ENCODE measurements at places on chromosomes 2 and 18.

GRCh38 chr18:8081267-8081666 lies 514.2 kb downstream of the PTPRM start:
- DNase-seq = no peak

DNA sequence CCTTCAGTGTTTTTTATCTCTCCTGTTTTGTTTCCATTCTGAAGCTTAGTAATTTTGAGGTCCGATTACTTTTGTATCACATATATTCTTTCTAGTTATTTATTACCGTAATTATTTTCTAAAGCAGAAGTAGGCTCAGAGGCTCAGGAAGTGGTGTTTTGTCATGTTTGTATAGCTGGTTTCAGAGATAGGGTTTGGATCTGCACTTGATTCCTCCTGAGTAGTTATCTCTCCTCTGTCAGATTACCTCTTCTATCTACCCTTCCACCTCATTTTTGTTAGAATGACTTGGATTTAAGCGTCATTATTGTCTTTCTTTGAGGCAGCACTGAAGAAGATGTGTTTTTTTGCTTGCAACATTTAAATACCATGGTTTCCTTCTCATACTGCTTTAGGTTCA lies 95.4 kb downstream of the MTA3 start:
- DNase-seq = no peak

GRCh38 chr2:85449214-85449588 lies 30.7 kb downstream of the SH2D6 start:
- DNase-seq = no peak

DNA sequence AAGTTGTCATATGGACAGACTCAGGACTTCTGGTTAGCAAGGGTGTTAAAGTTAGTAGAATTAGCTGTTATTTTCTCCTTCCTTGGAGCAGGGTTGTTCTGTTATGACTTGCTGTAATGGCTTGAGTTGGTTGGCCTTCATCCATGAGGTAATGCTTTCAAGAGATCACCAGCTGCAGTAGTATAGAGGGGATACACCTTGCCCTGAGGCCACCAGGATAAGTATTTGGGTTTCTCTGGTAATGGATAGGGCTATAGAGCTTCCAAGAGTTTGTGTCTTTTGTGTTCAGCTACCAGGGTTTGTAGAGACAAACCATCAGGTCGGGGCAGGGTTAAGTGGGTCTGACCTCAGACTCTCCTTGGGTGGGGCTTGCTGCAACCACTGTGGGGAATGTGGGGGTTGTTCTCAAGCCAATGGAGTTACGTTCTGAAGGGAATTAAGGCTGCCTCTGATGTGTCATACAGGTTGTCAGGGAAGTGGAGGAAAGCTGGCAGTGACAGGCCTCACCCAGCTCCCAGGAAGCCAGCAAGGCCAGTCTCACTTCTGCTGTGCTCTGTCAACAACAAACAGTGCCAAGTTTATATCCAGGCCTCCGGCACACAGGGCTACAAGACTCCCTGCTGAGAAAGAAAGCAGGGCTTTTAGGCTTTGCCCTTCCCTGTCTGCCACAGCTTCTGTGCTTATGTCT lies 356.6 kb downstream of the SPAG16 start:
- no peak for DNase-seq

GRCh38 chr2:110718990-110719389 lies 13.4 kb upstream of the ACOXL start:
- DNase-seq = no peak

GRCh38 chr2:47068981-47069627 lies 86.0 kb downstream of the STPG4 start:
- no peak for DNase-seq

Data from left ventricle myocardium inferior (tissue), 1 donor.